ENCODE measurements at places on chromosomes 12 and 14.

DNA sequence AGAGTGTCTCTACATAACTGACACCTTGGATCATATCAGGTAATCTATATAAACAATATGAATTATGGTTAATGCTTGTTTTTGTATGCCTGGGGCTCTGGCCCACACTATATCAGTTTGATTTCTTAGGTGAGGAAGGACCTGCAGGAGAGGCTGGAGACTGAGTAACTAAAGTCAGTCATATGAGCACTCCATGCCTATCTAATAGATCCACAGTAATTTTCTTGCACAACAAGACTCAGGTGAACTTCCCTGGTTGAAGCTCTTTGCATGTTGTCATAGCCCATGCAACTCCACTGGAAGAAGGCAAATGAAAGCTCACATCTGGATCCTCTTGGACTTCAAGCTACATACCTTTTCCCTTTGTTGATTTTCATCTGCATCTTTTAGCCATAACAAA is 62.3 kb downstream of the CDK17 start:
- H3K4me3 ChIP-seq, result no peak overlapping the region
- DNase-seq, result peak; percentile 59
- H3K27ac ChIP-seq, result no peak overlapping the region
- no peaks in the 10 kb centered on the region for H3K27me3 ChIP-seq

GRCh38 chr12:13187399-13187798 is 9.1 kb upstream of the EMP1 start:
- no peaks in the 10 kb centered on the region for H3K27me3 ChIP-seq
- DNase-seq, result no peak

- no peak overlapping the region for H3K27ac ChIP-seq
- H3K4me3 ChIP-seq, result peak overlapping the region; percentile 27
- H3K36me3 ChIP-seq, result no peaks in the 10 kb centered on the region
- peaks cover 3% of the 10 kb centered on the region for H3K27me3 ChIP-seq
- H3K4me1 ChIP-seq, result no peaks in the 10 kb centered on the region
Observed at GRCh38 chr12:130775953-130776856, 60.1 kb upstream of the RIMBP2 start.

GRCh38 chr12:41468341-41468740 is 280.2 kb downstream of the PDZRN4 start:
- no peaks in the 10 kb centered on the region for H3K36me3 ChIP-seq
- no peak overlapping the region for H3K27ac ChIP-seq
- DNase-seq, result no peak
- no peaks in the 10 kb centered on the region for H3K4me1 ChIP-seq

All from small intestine (tissue), 16 donors.